ENCODE measurements at places on chromosomes 1 and 21. TPM values are rescaled to one million over a fixed set of nuclear protein-coding genes. Genes with fewer than 3 reads are reported as not detected.
A peak's percentile ranks its signal among the peaks of the same experiment; 100 is the strongest.

DNA sequence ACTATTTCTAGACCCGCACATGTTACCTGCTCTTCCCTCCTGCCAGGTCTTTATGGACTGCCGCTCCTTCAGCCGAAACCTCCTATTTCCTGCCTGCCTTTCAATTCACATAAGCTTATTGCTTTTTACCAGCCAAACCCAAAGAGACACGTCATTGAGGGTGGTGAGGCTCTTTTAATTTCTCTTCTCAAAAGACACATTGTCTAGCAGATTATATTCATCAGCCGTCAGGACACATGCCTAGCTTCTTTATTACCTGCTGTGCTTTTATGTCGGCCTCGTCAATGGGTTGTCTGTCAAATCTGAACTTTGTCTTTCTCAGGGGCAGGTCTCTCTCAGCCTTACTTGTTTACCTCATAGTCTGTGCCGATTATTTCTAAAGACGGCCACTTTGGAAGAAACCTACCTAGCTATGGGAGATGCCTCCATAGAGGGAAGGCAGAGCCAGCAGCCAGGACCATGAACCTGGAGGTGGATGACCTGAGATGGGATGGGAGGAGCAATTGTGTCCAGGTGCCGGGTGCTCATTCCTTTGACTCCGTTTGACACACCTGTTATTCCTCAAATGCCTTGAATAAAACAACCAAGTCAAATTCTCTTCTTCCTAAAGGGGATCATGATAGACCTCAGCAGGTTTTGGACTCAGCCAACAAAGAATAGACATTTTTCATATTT is 42.0 kb downstream of the ZBTB18 start:
- H3K4me3 ChIP-seq: no peak overlapping the region
- H3K27me3 ChIP-seq: no peaks in the 10 kb centered on the region
- H3K4me1 ChIP-seq: peaks cover 26% of the 10 kb centered on the region

DNA sequence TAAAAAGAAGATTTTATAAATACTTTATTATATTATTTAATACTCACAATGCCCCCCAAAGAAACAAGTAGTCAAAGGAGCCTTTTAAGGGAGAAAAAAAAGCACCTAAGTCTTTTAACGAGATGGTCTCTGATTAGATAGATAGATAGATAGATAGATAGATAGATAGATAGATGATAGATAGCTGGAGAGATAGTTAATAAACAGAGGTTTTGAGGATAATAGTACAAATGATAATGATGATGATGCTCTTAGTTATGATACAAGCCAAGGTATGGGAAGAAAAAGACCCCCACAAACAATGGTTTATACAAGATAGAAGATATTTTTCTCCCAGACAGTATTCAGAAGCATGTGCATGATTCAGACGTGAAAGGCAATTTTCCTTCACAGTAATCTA is 14.6 kb upstream of the EDEM3 start:
- no peaks in the 10 kb centered on the region for H3K4me1 ChIP-seq
- no peak overlapping the region for H3K27ac ChIP-seq
- no peak overlapping the region for H3K4me3 ChIP-seq
- no peaks in the 10 kb centered on the region for H3K36me3 ChIP-seq
- H3K27me3 ChIP-seq: no peaks in the 10 kb centered on the region

GRCh38 chr1:30903343-30904034 is 5.1 kb downstream of the SDC3 start:
- no peaks in the 10 kb centered on the region for H3K27me3 ChIP-seq
- no peaks in the 10 kb centered on the region for H3K4me1 ChIP-seq
- DNase-seq: peak; percentile 19

GRCh38 chr1:169733924-169734323 is at the start of gene SELE:
SELE (minus strand) TSS chr1:169734079; CDS start chr1:169733612, 467 bp downstream.
- H3K27me3 ChIP-seq: peaks cover 55% of the 10 kb centered on the region
- no peak within 1 kb of the TSS for H3K4me3 ChIP-seq
- DNase-seq: no peak
- no peak within 1 kb of the TSS for H3K27ac ChIP-seq
- H3K36me3 ChIP-seq: no peaks in the 10 kb centered on the region

Gene AMPD1
- not detected for polyA plus RNA-seq

Gene C1orf198
- 76.2 TPM for polyA plus RNA-seq
